ENCODE measurements at places on chromosomes 16 and 17. TPM values are rescaled to one million over a fixed set of nuclear protein-coding genes. Genes with fewer than 3 reads are reported as not detected.

GRCh38 chr17:82985973-82986372 is 93.4 kb upstream of the METRNL start:
- no peaks in the 10 kb centered on the region for H3K36me3 ChIP-seq
- H3K4me1 ChIP-seq: no peaks in the 10 kb centered on the region
- no peaks in the 10 kb centered on the region for H3K27me3 ChIP-seq

- no peaks in the 10 kb centered on the region for H3K27me3 ChIP-seq
- DNase-seq: no peak
- no peak overlapping the region for H3K4me3 ChIP-seq
- peaks cover 15% of the 10 kb centered on the region for H3K36me3 ChIP-seq
These were observed 29.6 kb downstream of the LITAF start for GRCh38 chr16:11556945-11557720.

DNA sequence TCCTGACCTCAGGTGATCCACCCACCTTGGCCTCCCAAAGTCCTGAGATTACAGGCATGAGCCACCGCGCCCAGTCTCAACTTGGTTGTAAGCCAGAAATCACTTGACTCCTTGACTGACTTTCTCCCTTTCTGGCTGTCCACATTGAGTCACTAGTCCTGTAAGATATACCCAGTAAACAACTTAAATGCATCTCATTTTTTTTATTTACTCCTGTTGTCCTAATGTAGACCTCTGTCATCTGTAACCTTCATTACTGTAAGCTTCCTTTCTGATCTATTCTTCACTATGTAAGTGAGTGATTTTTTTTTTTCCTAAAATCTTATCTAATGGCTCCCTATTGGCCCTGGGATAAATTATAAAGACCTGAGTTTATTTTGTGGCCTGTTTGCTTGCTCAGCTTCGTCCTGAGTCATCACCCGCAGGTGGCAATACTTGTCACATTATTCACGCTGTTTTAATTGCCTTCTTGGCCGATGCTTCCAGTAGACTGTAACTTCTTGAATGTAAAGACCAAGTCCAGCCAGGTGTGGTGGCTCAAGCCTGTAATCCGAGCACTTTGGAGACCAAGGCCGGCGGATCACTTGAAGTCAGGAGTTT is 41.0 kb downstream of the PAFAH1B1 start:
- no peaks in the 10 kb centered on the region for H3K27me3 ChIP-seq
- no peak overlapping the region for H3K4me3 ChIP-seq
- peaks cover 8% of the 10 kb centered on the region for H3K4me1 ChIP-seq

DNA sequence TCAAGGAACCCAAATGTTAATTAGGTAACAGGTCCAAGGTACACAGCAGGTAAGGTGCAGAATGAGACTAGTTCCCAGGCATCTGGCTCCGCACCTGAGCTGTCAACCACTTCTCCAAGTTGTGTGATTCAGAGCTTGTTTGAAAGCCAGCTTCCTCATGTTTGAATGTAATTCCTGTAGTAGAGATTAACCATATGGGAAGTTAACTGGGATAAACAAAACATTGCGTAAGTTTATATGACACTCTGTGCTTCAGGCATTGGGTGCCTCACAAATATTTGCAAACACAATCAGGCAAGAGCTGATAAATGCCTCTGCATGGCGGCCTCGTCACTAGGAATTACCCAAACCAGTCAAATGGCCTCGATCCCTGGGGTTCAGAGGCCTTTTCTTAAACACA is 27.9 kb upstream of the CPHXL start:
- H3K4me3 ChIP-seq: no peak overlapping the region
- no peaks in the 10 kb centered on the region for H3K4me1 ChIP-seq
- H3K36me3 ChIP-seq: no peaks in the 10 kb centered on the region
- H3K27me3 ChIP-seq: no peaks in the 10 kb centered on the region
- peak overlapping the region; percentile 36 for H3K27ac ChIP-seq

- peak overlapping the region; percentile 85 for H3K27ac ChIP-seq
- peak; percentile 69 for DNase-seq
- no peaks in the 10 kb centered on the region for H3K36me3 ChIP-seq
- H3K4me3 ChIP-seq: no peak overlapping the region
- peaks cover 31% of the 10 kb centered on the region for H3K4me1 ChIP-seq
These were observed 54.8 kb downstream of the VAC14 start for GRCh38 chr16:70746040-70746707.

GRCh38 chr17:62720126-62720850 is 87.8 kb downstream of the MARCHF10 start:
- H3K4me1 ChIP-seq: no peaks in the 10 kb centered on the region
- DNase-seq: no peak
- no peaks in the 10 kb centered on the region for H3K27me3 ChIP-seq
- H3K36me3 ChIP-seq: no peaks in the 10 kb centered on the region

- no peak overlapping the region for H3K27ac ChIP-seq
- H3K36me3 ChIP-seq: no peaks in the 10 kb centered on the region
- peaks cover 12% of the 10 kb centered on the region for H3K4me1 ChIP-seq
These were observed 7.2 kb upstream of the GPRC5C start for GRCh38 chr17:74424657-74425056.

DNA sequence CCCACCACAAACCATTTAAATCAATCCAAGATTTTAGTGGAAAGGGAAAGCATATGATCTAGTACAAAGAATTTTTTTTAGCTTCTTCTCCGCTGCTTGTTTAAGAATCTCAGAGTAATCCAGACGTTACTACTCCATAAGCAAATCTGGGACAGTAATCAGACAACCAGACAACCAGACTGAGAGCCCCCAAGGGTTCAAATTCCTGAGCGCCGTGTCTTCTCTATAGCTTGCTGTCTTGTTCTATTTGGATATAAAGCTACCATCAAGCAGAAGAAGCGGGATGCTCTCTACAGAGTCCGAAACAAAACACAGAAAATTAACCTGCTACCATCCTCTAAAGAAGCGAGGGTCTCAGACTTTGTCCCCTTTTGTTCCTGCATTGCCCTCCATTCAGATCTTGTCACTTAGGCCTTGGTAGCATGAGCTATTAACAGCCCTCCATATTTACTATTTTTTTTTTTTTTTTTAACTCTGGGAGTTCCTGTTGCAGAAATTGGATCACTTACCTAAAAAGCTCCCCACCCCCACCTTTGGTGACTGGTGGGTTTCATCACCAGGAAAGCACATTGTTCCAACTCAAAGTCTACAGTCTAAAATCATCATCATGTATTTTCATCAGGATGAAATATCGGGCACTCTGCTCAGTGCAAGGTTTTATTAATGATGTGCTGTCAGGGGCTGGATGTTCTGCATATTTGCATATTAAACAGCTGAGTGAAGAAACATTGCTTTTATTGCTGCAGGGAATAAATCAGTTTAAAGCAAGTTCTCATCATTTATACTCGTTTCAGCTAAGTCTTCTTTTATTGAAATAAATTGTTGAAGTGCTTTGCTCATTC is 576.7 kb downstream of the WWOX start:
- no peaks in the 10 kb centered on the region for H3K27me3 ChIP-seq
- no peaks in the 10 kb centered on the region for H3K4me1 ChIP-seq
- no peaks in the 10 kb centered on the region for H3K36me3 ChIP-seq
- DNase-seq: no peak

DNA sequence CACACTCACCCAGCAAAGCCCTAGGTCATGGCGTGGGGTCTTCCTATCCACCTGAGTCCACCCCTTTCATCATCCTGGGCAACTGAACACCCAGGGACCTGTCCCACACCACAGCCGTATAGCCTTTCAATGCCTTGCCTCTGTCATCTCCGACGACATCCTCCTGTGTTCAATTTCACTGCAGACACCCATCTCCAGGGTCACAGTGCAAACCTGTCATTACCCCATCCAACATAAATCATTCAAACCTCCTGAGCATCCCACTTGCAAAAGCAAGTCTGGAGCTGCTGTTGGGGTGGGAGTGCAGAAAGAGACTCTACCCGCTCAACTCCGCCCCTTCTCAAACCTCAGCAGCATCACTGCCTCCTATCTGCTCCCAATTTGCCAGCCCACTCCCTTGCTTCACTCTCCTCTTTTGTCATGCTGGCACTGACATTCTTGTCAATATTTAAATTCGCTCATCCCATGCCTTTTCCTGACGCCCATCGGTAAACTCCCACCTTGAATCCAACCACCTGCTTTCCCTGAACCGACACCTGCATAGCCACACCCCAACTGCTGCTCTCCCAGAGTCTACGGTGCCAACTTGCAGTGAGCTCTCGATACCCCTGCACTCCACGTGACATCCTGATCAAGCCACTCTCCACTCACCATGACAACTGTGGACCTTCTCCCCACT is 37.0 kb downstream of the MARF1 start:
- no peak for DNase-seq
- H3K4me1 ChIP-seq: no peaks in the 10 kb centered on the region
- peaks cover 35% of the 10 kb centered on the region for H3K36me3 ChIP-seq
- H3K27me3 ChIP-seq: no peaks in the 10 kb centered on the region
- no peak overlapping the region for H3K27ac ChIP-seq

- no peak for DNase-seq
- no peaks in the 10 kb centered on the region for H3K36me3 ChIP-seq
- no peak overlapping the region for H3K27ac ChIP-seq
- H3K27me3 ChIP-seq: no peaks in the 10 kb centered on the region
- no peaks in the 10 kb centered on the region for H3K4me1 ChIP-seq
These were observed 26.7 kb upstream of the PMP22 start for GRCh38 chr17:15291674-15292361.

- no peak overlapping the region for H3K4me3 ChIP-seq
- no peak overlapping the region for H3K27ac ChIP-seq
- no peaks in the 10 kb centered on the region for H3K27me3 ChIP-seq
- H3K36me3 ChIP-seq: no peaks in the 10 kb centered on the region
- no peak for DNase-seq
- H3K4me1 ChIP-seq: no peaks in the 10 kb centered on the region
These were observed 32.8 kb upstream of the ABCC12 start for GRCh38 chr16:48188449-48189102.

GRCh38 chr16:12600116-12600515 is 203.6 kb downstream of the CPPED1 start:
- no peak overlapping the region for H3K27ac ChIP-seq
- no peaks in the 10 kb centered on the region for H3K4me1 ChIP-seq
- H3K4me3 ChIP-seq: no peak overlapping the region
- no peaks in the 10 kb centered on the region for H3K27me3 ChIP-seq
- no peak for DNase-seq

DNA sequence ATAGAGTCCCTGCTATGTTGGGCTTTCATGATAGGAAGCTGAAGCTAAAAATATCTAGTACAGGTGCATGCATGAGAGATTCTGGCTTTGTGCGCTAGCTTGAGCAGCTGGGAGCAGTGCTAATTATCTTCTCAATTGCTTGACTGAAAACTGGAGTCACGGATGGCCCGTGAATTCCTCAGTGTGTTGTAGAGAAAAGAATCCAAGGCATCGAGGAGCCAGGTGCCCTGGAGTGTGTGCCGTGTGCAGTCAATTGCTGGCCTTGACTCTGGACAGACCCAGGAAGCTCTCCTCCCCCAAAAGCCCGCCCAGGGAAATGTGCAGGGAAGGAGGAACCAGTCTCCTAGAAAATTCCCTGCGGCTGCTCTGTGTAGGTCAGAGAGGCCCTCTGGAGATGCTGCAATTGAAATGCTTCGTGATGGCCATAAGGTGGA is 14.2 kb downstream of the LGALS3BP start:
- H3K4me3 ChIP-seq: no peak overlapping the region
- no peaks in the 10 kb centered on the region for H3K27me3 ChIP-seq
- H3K36me3 ChIP-seq: no peaks in the 10 kb centered on the region
- H3K27ac ChIP-seq: no peak overlapping the region
- no peak for DNase-seq
- no peaks in the 10 kb centered on the region for H3K4me1 ChIP-seq

DNA sequence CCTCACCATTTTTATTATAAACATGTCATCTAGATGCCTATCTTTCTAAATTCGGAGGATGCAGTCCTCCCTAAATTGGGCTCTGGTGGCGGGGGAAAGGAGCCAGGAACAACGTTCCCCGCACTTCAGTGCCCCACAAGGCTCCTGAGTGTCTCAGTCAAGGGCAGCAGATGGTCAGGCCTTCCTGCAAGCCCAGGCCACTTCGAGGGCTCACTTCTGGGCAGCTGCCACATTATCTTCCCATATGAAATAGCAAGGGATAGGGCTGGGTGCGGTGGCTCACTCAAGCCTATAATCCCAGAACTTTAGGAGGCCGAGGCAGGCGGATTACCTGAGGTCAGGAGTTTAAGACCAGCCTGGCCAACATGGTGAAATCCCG is 32.3 kb downstream of the FBXO31 start:
- H3K27me3 ChIP-seq: no peaks in the 10 kb centered on the region
- H3K4me3 ChIP-seq: no peak overlapping the region
- no peaks in the 10 kb centered on the region for H3K4me1 ChIP-seq
- no peak for DNase-seq
- H3K36me3 ChIP-seq: no peaks in the 10 kb centered on the region
- no peak overlapping the region for H3K27ac ChIP-seq

DNA sequence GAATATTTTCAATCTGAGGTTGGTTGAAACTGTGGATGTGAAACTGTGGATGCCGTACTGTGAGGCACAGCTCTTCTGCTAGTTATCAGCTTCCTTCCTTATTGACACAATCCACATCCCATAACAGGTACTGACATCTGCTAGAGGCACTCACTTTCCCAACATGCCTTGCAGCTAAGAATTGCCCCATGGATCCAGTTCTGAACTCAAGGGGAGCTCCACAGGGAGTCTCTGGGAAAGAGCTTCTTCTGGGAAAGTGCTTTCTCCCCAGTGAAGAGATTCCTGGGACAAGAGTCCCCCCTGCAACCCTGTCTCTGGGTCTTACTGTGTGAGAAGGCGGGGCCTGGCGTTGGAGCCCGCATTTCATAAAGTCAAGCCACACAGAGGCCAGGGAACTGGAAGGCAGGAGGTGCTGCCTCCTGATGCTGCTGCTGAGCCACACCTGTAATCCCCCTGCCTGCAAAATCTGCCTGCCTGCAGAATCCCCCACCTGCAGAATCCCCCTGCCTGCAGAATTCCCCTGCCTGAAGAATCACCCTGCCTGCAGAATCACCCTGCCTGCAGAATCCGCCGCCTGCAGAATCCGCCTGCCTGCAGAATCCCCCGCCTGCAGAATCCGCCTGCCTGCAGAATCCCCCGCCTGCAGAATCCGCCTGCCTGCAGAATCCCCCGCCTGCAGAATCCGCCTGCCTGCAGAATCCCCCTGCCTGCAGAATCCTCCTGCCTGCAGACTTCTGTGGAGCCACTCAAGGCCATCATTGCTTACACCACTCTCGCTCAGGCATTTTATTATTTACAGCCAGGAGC is 305.4 kb downstream of the FOXL1 start:
- H3K4me1 ChIP-seq: no peaks in the 10 kb centered on the region
- DNase-seq: no peak
- H3K27me3 ChIP-seq: no peaks in the 10 kb centered on the region
- H3K27ac ChIP-seq: no peak overlapping the region
- no peak overlapping the region for H3K4me3 ChIP-seq

DNA sequence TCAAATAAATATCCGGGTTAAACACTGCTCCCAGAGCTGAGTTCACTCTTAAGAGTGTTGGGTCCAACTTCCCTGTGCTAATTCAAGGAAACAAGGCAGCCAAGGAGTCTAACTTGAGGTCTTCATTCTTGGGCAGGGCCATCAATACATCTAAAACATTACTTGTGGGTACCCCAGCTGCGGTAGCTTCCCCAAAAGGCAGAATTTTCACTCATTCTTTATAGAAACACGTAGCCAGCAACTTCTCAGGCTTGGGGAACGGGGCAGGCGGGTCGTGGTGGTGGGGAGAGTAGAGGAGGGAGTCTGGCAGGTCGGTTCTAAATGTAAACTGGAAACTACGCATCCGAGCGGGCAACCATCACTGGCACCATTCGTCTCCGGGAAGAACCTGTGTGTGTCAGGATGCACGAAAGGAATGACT is 666 bp upstream of the METTL9 start:
- peak overlapping the region; percentile 97 for H3K27ac ChIP-seq
- H3K4me3 ChIP-seq: peak overlapping the region; percentile 85
- H3K4me1 ChIP-seq: no peaks in the 10 kb centered on the region
- H3K27me3 ChIP-seq: no peaks in the 10 kb centered on the region

Gene KRT15
- total RNA-seq: 20.0 TPM

Gene LGALS9B
- total RNA-seq: 25.8 TPM

Gene SCPEP1
- total RNA-seq: 13.7 TPM

Gene TOX3
- 50.5 TPM for total RNA-seq

Gene GRIN2A
- total RNA-seq: 0.40 TPM

Gene C16orf90
- not detected for total RNA-seq

Gene KREMEN2
- 1.5 TPM for total RNA-seq
